Karpas-422 (cell line): ENCODE measurements at places on chromosomes 1 and 21.

DNA sequence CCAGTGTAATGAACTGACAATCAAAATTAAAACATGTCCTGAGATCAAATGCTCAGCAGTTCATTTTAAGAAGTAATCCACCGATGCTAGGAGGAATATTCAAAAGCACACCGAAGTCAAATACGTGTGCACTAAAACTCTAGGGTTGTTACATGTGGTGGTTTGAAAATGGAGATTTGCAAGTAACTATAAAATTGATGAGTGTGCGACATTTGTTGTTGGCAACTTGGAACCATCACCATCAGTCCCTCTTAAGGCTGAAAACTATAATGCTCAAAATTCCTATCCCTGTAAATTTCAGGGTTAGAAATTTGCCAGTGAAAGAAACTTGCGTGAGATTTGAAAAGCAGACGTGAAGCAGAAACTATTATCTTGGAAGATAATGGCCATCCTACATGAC is 13.3 kb upstream of the SGIP1 start:
- DNase-seq: no peak

DNA sequence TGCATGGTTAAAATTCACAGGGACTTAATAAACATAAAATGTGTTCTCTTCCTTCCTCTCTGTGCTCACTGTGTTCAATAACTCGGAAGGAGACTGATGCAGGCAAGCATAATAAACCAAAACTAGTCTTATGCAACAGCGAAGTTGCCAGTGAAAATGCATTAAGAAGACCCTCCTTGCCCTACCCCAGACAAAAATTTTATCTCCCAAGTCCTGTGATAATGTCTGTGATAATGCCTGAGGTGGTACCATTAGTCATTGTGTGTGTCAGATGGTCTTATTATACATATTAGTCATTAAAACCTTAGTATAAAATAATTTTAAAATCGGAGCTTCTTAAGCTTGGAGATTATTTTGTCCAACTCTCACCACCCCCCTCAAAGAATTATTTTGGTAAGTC is 97.8 kb downstream of the NGF start:
- DNase-seq: no peak

- no peak for DNase-seq
Observed at GRCh38 chr1:201676197-201676596, 137.3 kb downstream of the NAV1 start.

DNA sequence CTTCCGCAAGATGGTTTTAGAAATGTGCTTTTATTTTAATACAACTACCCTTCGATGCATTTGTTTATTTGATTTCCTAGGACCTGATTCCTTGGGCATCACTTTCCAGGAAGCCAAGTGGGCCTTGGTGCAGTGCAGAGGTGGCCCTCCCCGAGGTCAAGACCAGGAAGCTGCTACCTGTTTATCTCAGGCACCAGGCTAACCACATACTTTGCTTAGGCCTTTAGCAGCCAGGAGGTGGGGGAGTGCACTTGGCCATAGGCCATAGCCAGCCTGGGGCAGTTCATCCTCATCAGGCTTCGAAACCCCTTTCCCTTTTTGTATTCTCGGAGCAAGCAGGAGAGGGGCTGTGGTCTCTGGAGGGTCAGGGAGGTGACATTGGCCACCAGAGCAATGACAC is 45.4 kb downstream of the SMYD2 start:
- no peak for DNase-seq

GRCh38 chr1:101276818-101277217 is 40.0 kb downstream of the S1PR1 start:
- no peak for DNase-seq

DNA sequence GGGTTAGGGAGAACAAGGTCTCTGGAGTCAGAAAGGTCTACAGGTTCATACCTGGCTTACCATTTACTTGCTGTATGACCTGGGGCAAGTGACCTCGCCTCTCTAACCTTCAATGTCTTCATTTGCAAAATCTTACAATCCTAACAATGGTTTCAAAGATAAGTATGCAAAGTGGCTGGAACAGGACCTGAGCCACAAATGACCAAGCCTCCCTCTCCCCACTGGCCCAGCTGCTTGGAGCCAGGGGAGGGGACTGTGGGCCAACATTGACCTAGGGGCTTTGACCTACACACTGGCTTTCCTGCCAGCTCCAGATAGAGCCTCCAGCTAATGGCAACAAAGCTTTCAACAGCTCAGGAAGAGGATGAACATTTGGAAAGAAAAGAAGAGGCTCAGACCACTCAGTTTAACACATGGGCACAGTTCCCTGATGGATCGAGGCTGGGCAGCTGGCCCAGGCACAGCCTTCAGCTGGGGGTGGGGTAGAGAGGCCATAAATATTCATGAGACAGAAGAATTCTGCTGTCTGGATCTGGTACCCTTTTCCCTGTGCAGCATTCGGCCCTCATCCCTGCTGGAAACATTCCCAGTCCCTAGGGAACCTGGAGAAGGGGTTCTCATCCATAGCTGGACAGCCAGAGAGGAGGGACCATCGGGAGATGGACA is 12.9 kb downstream of the PTAFR start:
- DNase-seq: no peak

GRCh38 chr21:46660505-46660904 is 25.0 kb downstream of the PRMT2 start:
- DNase-seq: no peak

GRCh38 chr1:8495928-8496401 is 178.1 kb downstream of the SLC45A1 start:
- DNase-seq: peak; percentile 47
